ENCODE measurements at places on chromosomes 5 and 9.
A peak's percentile ranks its signal among the peaks of the same experiment; 100 is the strongest.

DNA sequence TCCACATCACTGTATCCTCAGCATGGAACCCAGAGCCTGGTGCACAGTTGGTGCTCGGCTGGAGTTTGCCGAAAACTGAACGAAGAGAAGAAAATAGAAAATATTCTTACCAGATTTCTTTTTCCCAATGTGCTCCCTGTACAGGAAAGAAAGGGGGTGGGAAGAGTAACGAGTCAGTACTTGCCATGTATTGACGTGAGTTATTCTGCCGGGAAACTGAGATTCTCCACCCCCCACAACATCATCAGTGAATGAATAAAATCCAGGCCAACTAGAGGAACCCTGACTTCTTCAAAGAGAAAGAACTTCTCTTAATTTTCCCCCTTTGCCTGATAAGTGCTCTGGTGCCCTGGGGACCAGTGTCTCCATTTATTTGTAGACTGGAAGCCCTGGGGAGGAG is 80.6 kb downstream of the SH3PXD2B start:
- DNase-seq = no peak

GRCh38 chr9:86639899-86640379 is 285.7 kb upstream of the TUT7 start:
- DNase-seq = no peak

- no peak for DNase-seq
These were observed 84.4 kb downstream of the CDH18 start for GRCh38 chr5:19903611-19904010.

- no peak for DNase-seq
These were observed 150.5 kb downstream of the YTHDC2 start for GRCh38 chr5:113663879-113664541.

DNA sequence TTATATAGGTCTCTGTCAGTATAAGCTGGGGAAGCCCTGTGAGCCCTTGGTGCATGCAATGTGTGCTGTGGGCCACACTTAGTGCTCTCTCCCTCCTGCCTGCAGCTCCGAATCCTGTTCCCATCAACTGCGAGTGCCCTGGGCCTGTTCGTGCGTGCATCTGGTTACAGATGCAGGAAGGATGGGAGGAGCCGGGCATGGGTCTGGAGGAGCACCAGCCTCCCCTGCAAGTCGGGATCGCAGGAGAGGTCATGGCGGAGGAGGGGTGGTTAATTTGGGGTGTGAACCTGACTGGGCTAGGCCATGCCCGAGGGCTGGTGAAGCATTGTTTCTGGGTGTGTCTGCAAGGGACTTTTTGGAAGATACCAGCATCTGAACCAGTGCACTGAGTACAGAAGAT is 274.6 kb upstream of the IRX4 start:
- no peak for DNase-seq

GRCh38 chr5:116795189-116795588 is 220.6 kb upstream of the SEMA6A start:
- no peak for DNase-seq

GRCh38 chr5:123518111-123518510 is 6.1 kb downstream of the CSNK1G3 start:
- DNase-seq = no peak

GRCh38 chr9:24498632-24499031 is 47.1 kb downstream of the IZUMO3 start:
- DNase-seq = no peak

DNA sequence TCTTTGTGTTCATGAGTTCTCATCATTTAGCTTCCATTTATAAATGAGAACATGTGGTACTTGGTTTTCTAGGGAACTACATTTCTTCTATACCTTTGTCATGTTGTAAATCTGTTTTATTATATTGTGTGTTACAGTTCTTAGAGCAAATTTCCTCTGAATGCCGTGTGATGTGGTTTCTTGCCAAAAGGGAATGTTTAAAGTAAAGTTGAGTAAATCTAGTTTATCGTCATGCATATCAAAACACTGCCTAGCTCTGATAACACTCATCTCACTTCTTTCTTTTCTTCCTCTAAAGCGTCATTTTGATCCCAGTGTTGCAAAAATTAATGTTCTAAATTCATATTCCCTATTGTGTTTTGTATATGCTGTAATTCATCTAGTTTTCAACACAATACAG is 295.4 kb upstream of the HAPLN1 start:
- no peak for DNase-seq

- DNase-seq = no peak
These were observed 6.7 kb downstream of the SUSD3 start for GRCh38 chr9:93065135-93065720.

GRCh38 chr9:77977210-77977611 is 54.4 kb downstream of the GNAQ start:
- peak; percentile 56 for DNase-seq
